Sigmoid colon (tissue), 7 donors: ENCODE measurements at places on chromosomes 12 and 14. TPM values are rescaled to one million over a fixed set of nuclear protein-coding genes. Genes with fewer than 3 reads are reported as not detected.

DNA sequence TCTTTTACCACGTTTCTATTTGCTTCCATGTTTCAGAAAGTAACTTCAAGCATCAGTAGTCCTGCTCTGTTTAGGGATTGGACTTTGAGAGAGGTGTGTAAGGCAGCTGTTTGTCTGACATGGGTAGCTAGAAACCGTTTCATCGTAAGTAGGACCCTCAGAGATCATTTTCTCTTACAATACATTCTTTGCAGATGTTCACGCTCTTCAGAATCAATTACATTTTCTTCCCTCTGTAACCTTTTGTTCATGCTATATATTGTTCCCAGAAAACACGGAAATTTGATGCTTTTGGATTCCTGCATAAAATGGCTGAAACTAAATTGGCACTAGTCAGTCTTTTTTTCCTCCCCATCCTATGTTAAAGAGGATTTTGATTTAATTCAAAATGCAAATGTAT is 62.6 kb upstream of the AEBP2 start:
- DNase-seq, result no peak

- no peak for DNase-seq
Measured at GRCh38 chr12:120972870-120973543, 5.3 kb upstream of the HNF1A start.

DNA sequence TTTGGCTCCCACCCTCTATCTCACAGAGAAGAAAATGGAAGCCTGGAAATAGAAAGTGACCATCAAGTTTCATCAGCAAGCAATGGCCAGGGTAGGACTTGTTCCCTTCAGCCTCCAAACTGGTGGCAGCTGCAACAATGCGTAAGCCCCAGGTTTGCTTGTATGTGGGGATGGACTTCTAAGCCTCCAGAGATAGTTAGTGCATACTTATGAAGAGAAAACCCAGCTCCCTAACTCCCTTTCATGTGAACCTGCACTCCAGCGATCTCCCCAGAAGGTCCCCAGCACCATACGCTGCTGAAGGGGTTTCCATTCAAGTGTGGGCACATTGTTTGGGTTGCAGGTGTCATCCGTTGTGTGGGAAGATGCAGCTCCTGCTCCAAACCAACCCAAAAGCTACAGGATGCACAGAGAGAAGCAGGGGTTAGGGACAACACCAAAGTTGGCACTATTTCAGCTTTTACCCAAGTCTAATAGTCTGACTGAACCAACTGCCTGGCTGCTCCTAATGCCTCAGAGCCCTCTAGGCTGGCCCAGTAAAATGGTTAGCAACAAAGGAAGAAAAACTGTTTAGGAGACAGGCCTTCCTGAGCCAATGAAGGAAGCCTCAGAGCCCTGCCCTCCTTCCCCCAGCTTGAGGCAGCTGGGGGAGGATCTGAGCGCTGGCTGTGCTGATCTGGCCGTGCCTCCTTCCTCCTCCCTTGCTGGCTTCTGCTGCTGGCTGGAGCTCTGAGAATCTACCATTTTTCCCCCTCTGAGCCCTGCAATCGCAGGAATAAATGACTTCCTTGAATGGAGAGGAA is 12.3 kb downstream of the ZFP36L1 start:
- peak; percentile 91 for DNase-seq

The DHRS2 gene
- not detected for total RNA-seq

The KRT78 gene
- not detected for total RNA-seq
